ENCODE measurements at places on chromosomes 7 and 10.

GRCh38 chr7:13560441-13560840, 429.0 kb downstream of the ETV1 start:
- DNase-seq, result peak; percentile 55

- DNase-seq, result no peak
These were observed 50.3 kb upstream of the MACC1 start for GRCh38 chr7:20267482-20267881.

GRCh38 chr7:6482307-6482706, 34.6 kb upstream of the DAGLB start:
- no peak for DNase-seq

DNA sequence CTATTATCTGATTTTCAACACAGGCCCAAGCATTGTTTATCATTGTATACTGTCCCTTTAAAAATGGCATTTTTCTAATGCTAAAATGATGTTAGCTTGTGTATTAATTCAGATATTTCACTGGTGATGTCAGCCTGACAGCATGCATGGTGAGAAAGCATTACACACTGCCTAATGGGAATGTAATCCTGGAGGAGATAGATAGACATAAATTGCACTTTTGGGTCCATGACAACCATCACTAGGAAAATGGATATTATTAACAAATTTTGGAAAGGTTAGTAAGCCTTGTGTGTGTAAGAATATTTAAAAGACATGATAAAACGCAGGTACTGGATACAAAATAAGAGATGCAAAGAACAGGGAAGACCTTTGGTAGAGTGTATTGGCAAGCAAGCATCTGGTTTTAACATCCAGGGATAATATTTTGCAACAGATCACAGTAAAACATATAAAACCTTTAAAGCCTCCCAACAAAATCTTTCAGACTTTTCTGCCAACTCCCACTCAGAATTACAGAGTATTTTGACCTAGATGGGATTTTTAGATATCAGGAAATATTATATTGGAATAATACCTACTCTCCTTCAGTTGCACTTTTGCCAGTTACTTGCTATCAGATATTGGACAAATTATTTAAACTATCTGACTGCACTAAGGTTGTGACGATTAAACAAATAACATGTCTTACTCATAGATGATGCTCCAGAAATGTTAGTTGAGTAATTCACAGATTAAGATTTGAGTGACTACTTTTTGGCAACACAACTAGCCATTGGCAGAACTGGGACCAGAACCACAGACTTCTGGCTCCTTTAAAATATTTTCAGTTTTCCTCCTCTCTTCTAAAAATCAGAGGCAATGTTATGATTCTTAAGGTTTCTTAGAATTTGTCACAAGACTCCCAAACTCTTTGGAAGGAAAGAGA, 291.6 kb upstream of the SEMA3C start:
- peak; percentile 70 for DNase-seq

GRCh38 chr10:65898055-65898454, 1027.8 kb upstream of the LRRTM3 start:
- DNase-seq, result no peak
